ENCODE measurements at places on chromosomes 7 and 10.

DNA sequence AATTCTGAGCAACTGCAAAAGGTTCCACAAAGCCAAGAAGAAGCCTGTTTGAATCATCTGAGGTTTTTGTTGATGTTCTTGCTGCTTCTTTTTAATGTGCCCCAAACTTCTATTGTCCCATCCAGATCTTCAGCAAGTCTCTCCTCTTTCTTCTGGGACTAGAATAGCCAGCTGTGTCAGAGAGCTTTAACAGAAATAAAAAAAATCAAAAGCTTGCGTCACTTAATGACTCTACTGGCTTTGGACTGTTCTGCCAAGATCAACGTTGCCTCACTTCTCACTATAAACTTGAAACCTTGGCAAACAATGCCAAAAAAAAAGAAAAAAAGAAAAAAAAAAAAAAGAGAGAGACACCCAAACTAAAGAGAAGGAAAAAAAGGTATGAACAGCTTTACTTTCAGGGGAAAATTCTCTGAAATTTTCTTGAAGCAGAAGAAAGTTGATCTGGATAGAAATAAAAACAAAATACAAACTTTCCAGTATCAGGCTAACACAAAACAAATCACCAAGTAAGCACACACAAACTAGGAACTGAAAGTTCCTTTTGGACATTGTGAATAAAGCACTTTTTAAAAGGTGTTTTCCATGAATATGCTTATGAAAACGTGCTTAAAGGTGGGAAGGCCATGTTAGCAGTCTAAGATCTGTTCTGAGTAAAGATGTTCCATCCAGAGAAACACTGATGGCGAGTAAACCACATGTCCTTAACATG is 14.8 kb downstream of the USP54 start:
- no peak for DNase-seq

GRCh38 chr7:21617916-21618390 is 75.1 kb downstream of the DNAH11 start:
- DNase-seq, result peak; percentile 70

DNA sequence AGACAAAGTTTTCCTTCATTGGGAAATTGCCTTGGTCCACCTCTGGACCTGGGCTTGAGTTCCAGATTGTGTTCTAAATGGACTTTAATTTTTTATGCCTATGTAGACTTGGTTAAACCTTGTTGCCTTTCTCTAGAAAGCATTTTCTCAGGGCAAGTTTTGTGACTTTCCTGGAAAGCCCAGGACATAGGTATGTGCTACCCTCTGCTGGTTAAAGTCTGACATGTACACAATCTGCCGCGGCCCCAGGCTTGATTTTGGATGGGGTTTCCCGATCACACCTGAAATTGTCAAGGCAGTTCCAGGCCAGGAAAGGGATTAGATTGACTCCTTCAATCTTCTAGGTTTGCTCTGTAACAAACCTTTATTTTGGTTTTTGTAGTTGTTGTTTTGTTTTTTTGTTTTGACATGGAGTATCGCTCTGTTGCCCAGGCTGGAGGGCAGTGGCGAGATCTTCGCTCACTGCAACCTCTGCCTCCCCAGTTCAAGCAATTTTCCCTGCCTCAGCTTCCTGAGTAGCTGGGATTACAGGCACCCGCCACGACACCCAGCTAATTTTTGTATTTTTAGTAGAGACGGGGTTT is 14.1 kb upstream of the AKR1B10 start:
- peak; percentile 41 for DNase-seq

- DNase-seq, result no peak
Measured at GRCh38 chr10:14371581-14371980, 40.9 kb upstream of the FRMD4A start.

DNA sequence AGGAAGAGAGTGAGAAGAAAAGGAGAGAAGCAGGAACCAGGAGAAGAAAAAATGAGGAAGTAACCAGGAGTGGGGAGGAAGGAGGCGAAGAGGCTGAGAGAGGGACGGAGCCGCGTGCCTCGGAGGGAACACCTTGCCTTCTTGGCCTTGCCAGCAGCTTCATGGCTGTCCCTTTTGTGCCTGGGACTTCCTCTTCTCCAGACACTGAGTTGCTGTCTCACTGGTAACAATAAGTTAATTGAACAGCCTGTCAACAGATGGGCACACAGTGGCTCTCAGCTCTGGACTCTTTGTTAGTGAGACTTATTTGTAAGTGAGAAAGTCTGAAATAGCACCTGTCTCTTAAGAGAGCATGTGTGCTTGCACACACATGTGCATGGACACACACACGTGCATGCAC is 83.2 kb downstream of the GATA3 start:
- DNase-seq, result no peak

GRCh38 chr7:7138897-7139296 is 43.4 kb upstream of the C1GALT1 start:
- DNase-seq, result no peak

DNA sequence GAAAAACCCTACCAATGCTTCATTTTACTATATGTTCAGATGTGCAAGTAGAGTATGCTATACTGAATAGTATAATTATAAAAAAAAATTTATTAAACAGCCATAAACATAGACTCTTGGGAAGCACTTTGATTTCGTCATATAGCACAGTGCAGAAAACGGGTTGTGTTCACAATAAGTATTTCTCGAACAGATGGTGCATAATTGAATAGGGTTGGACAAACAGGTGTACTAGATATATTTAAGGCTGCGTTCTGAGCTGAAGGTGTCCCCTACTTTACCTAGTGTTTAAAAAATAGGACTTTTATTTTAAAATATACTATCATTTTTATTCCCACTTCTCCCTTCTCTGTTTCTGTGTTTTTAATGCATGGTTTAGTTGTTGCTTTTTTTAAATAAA is 841.5 kb downstream of the ANKRD7 start:
- no peak for DNase-seq
